ENCODE measurements at places on chromosomes 6 and 20.
A peak's percentile ranks its signal among the peaks of the same experiment; 100 is the strongest.

- DNase-seq: no peak
Measured at GRCh38 chr6:144635051-144635450, 349.9 kb downstream of the UTRN start.

DNA sequence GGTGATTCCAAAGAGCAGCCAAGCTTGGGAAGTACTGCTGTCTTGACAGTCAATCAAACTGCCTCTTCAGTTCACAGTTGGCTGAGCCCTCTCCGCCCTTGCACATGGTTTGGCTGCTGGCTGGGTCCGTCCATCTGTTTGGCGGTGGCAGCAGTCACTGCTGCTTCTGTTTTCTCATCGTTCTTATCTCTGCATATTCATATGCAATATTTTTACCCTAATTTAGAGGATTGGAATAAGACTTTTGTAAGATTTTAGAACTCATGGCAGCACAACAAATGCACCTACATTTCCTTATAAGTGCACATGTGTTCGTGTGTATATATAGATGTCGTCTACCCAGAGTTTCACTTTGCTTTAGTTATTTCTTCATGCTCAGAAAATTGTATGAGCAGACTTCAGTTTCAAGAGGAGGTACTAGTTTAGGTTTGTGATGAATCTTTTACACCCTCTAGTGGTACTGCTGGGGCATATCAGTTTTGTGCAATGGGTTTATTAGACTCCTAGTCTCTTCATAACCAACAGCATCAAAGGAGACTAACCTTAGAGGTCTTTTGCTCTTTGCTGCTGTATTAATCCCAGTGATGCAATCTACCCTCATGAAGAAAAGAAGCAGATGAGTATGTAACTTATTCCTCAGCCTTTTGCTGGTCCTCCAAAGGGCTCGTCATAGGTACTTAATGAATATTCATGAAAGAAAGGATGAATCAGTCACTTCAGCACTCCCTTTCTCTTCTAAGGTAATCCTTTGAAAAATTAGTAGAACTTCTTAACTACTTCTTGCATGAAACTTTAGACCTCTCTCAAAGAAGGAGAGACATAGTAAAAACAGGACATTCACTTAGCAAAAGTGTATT is 44.3 kb downstream of the KHDC1L start:
- peak; percentile 83 for DNase-seq

- DNase-seq: peak; percentile 69
Measured at GRCh38 chr6:1363298-1363697, 26.1 kb upstream of the FOXF2 start.

GRCh38 chr20:16747291-16747811 is 807 bp upstream of the OTOR start:
- DNase-seq: no peak

DNA sequence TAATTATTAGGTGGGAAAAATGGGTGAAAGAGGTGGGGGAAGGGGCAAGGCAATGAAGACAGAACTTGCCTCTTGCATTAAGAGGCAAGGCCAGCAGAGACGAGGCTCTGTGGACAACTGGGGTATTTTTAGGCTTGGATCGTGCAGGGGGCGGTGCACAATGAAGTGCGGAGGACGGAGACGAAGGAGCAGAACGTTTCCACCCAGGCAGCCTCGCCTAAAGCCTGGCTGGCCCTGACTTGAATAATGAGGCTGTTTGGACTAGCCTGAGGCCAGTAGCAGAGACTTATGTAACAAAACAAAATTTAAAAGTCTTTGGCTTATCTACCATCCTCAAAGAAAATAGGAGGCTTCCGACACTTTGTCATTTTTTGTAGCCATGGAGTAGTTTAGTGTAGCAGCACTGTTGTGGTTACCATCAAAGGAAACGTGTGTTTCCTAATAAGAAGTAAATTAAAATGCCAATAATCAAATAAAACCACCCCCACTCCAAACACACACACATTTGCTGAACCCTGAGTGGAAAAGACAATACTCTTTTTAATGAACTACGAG is 370.0 kb upstream of the CNR1 start:
- DNase-seq: no peak

DNA sequence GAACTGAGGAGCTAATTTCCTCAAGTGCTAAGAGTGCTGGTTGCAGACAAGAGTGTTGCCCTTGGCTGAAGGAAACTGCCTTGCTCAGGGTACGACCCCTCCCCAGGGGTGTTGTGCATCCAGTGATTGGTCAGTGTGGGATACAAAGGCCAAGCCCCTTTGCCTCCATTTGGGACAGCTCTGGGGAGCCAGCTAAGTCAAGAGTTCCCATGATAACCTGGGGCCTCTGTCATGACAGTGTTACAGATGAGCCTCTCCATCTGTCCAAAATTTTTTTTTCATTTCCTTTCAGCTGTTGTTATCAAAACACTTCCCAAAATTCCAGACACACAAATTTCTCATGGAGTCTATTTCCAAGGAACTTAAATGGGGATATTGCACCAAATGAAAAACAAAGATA is 93.3 kb downstream of the HS3ST5 start:
- DNase-seq: no peak

DNA sequence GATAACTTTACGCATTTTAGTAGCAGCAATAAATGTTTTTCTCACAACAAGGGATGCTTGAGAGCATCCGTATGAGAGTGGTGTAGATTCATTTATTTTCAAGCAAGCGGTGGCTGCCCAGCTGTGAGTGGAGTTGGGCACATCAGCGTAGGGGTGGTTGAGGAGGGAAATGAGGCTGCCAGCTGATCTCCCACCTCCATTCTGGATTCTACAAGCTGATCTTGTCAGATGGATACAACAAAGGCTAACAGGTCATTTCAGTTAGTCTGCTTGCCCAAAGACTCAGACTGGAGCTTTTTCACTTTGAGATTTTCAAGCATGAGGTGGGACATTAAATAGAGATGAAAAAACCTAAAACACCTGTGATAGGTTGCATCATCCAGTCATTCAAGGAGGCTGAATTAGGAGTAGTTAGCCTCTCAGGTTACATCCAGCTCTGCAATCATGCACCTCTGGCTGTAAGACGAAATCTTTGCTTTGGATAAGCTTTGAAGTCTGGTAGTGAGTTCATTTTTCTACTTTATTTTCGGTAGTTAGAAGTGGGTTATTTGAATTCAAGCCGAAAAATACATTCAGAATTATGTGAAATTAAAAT is 1.9 kb upstream of the BACH2 start:
- DNase-seq: no peak
